ENCODE measurements at places on chromosomes 2 and 18.

GRCh38 chr18:44697315-44697714, 16.6 kb downstream of the SETBP1 start:
- peak overlapping the region; percentile 62 for H3K27ac ChIP-seq
- no peak for DNase-seq
- H3K27me3 ChIP-seq = no peaks in the 10 kb centered on the region
- H3K36me3 ChIP-seq = no peaks in the 10 kb centered on the region

- no peaks in the 10 kb centered on the region for H3K27me3 ChIP-seq
- no peak overlapping the region for H3K4me3 ChIP-seq
- peaks cover 3% of the 10 kb centered on the region for H3K4me1 ChIP-seq
Observed at GRCh38 chr18:62981566-62981965, 266.2 kb downstream of the PHLPP1 start.

DNA sequence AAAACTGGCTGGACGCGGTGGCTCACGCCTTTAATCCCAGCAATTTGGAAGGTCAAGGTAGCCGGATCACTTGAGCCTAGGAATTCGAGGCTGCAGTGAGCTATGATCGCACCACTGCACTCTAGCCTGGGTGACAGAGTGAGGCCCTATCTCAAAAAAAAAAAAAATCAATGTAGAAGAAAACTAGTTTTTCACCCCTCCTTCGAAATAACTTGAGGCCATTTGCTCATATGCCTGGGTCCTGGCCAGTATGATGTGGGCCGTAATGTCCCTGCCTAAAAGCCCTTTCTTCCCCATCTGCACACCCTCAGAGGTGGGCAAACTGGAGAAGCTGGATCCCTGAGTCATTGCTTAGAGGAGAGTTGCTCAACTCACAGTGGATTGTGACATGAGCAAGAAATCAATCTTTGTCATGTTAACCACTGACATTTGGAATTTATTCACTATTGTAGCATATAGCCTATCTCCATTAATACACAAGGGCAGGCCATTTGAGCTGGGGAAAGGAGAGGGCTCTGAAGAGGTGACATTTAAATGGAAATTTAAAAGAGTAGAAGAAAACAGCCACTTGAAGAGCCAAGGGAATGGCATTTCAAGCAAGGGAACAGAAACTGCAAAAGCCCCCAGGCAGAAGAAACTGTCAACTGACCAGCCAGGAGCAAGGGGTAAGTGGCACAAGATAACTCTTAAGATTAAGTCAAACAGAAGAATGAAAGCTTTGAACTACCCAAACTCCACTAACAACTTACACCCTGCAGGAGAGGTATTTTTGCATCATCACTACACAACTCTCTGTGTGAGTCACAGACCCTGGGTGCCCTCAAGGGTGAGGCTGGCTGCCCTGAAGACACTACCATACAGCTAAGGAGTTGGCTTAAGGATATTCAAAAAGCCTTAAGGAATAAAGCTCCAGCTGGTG, 7.6 kb upstream of the METTL21A start:
- H3K4me3 ChIP-seq = no peak overlapping the region
- H3K27me3 ChIP-seq = no peaks in the 10 kb centered on the region
- DNase-seq = no peak

DNA sequence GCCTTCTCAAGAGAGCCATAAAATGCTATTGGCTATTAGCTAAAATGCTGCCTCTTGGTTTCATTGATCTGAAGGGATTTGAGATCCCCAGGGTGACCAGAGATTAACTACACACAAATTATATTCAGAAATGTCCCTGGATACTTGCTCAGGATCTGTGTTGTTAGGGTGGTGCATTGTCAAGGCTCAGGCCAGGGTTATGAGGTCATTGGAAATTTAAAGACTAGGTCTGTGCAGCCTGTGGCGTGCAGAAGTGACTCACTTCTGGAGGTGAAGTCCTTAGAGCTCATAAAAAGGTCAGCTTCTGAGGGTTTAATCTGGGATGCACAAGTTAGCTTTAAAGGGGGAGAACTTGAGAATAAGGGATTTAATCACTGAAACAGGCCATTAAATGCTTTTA, 23.5 kb downstream of the LRRTM1 start:
- H3K27ac ChIP-seq = no peak overlapping the region
- H3K4me3 ChIP-seq = no peak overlapping the region
- DNase-seq = no peak
- no peaks in the 10 kb centered on the region for H3K4me1 ChIP-seq

GRCh38 chr18:10537765-10538164, 11.9 kb downstream of the NAPG start:
- H3K36me3 ChIP-seq = peaks cover 14% of the 10 kb centered on the region
- H3K27me3 ChIP-seq = no peaks in the 10 kb centered on the region
- H3K4me3 ChIP-seq = no peak overlapping the region
- H3K27ac ChIP-seq = no peak overlapping the region
- no peak for DNase-seq
- H3K4me1 ChIP-seq = no peaks in the 10 kb centered on the region

Measured in kidney (tissue), 22 donors.